ENCODE measurements at places on chromosomes 5 and 9.

DNA sequence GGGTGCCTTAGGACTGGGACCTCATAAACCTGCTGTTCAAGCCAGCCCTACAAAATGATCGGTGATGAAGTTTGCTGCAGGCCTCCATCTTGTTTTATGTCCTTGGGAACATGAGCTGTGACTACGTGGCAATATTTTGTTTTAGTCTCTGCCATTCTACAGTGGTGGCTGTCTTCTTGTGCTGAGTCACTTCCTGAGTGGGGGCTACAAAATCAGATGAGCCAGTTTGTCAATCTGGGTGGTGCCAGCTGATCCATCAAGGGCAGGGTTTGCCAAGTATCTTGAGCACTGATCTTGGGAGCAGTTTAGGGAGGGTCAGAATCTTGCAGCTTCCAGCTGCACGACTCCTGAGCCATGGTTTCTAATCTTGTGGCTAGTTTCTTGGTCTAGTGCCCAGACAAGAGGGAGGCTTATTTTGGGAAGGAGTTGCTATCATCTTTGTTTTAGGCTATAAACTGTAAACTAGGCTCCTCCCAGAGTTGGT, 94.7 kb downstream of the YTHDC2 start:
- H3K4me3 ChIP-seq = no peak overlapping the region
- H3K27ac ChIP-seq = no peak overlapping the region
- no peaks in the 10 kb centered on the region for H3K27me3 ChIP-seq
- H3K4me1 ChIP-seq = no peaks in the 10 kb centered on the region
- DNase-seq = no peak

DNA sequence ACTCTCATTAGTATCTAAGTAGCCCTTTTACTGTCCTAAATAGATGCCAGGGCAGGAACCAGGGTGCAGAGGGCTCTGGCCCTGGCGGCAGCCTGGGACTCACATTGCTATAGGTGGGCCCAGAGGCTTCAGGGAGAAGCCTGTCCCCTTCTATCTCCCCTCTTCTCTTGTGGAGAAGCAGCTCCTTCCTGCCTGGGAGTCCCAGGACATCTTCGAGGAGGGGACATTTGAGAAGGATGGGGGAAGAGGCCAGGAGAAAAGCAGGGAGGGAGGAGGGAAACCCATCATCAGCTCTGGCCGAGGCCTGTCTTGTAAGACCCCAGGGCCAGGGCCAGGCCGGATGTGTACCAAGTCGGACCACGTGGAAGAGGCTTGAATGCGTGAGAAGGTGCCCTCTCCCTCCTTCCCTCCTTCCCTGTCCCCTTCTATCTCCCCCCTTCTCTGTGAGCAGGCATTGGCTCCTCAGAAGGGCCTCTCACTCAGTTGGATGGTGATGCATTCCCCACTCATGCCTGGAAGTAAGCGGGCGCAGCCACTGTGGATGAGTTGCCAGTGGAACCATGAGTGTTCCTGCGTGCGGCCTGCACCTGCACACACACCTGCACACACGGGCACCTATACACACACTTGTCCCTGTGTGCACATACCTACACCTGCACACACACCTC, 20.7 kb upstream of the LPCAT1 start:
- no peak overlapping the region for H3K27ac ChIP-seq
- no peaks in the 10 kb centered on the region for H3K36me3 ChIP-seq
- H3K27me3 ChIP-seq = no peaks in the 10 kb centered on the region
- no peaks in the 10 kb centered on the region for H3K4me1 ChIP-seq
- peak; percentile 14 for DNase-seq
- no peak overlapping the region for H3K4me3 ChIP-seq

DNA sequence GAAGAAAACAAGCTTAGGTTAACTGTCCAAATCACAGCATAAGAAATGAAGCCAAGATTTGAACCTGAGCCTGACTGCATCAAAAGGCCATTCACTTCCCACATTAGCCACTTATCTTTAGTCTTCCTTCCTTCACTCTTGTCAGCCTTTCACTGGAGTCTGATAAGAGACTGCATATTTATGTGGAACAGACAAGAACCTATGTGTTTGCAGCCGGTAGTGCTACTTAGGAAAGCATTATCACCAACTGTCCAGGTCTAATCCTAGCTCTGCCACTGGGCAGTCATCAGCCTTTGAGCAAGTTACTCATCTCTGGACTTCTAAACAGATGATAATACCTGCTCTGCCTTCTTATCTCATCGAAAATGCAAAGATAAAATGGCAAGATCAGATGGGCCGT, 12.1 kb upstream of the ATP6V0E1 start:
- H3K27me3 ChIP-seq = no peaks in the 10 kb centered on the region
- H3K36me3 ChIP-seq = no peaks in the 10 kb centered on the region
- no peaks in the 10 kb centered on the region for H3K4me1 ChIP-seq
- H3K27ac ChIP-seq = no peak overlapping the region

- no peak for DNase-seq
- no peaks in the 10 kb centered on the region for H3K36me3 ChIP-seq
These were observed 13.4 kb downstream of the MAN2A1 start for GRCh38 chr5:109703166-109703565.

GRCh38 chr5:138506370-138507306, 36.4 kb downstream of the ETF1 start:
- no peak overlapping the region for H3K27ac ChIP-seq
- DNase-seq = peak; percentile 64
- H3K4me1 ChIP-seq = no peaks in the 10 kb centered on the region
- H3K36me3 ChIP-seq = peaks cover 5% of the 10 kb centered on the region
- H3K27me3 ChIP-seq = no peaks in the 10 kb centered on the region

- peaks cover 30% of the 10 kb centered on the region for H3K4me1 ChIP-seq
- no peaks in the 10 kb centered on the region for H3K27me3 ChIP-seq
- peak overlapping the region; percentile 77 for H3K4me3 ChIP-seq
- peak overlapping the region; percentile 91 for H3K27ac ChIP-seq
These were observed 798 bp downstream of the MEGF9 start for GRCh38 chr9:120713257-120714087.

GRCh38 chr9:132993511-132993939, 15.0 kb downstream of the GFI1B start:
- H3K27me3 ChIP-seq = no peaks in the 10 kb centered on the region
- H3K27ac ChIP-seq = no peak overlapping the region
- H3K4me3 ChIP-seq = no peak overlapping the region
- DNase-seq = no peak
